ENCODE measurements at places on chromosomes 2 and 18. TPM values are rescaled to one million over a fixed set of nuclear protein-coding genes. Genes with fewer than 3 reads are reported as not detected.

The MC2R gene
- total RNA-seq, result not detected

The SLC19A3 gene
- total RNA-seq, result 0.19 TPM

The MPV17 gene
- 77.5 TPM for total RNA-seq

The ASTL gene
- total RNA-seq, result not detected

The PELI1 gene
- total RNA-seq, result 16.1 TPM

The SMYD1 gene
- not detected for total RNA-seq

The SLC8A1 gene
- total RNA-seq, result 131 TPM

The TEX44 gene
- total RNA-seq, result not detected

The CTLA4 gene
- 1.7 TPM for total RNA-seq

The YES1 gene
- 159 TPM for total RNA-seq
